NCI-H187 treated with DMSO at 0.1 percent for 48 hours (cell line): ENCODE measurements at places on chromosomes 2 and 18.

GRCh38 chr2:20141806-20142205 is 83.1 kb downstream of the SDC1 start:
- no peak for DNase-seq

GRCh38 chr2:54610700-54611099 is 112.8 kb upstream of the EML6 start:
- no peak for DNase-seq

DNA sequence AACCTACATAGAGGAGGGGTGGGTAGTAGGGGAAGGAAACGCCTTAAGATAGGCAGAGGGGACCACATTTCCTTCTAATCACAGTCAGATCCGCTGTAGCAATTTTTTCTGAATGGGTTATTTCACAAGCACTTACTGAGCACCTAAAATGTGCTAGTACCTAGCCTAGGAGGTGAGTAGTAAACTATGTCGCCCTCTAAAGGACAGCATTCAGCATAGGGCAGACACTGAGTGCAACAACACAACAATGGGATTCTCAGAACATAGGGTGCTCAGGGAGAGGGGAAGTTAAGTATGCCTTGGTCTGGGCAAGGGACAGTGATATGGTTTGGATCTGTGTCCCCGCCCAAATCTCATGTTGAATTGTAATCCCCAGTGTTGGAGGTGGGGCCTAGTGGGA is 166.1 kb upstream of the RAB6C start:
- DNase-seq: no peak

- no peak for DNase-seq
Observed at GRCh38 chr18:36322734-36323133, 25.2 kb downstream of the FHOD3 start.

DNA sequence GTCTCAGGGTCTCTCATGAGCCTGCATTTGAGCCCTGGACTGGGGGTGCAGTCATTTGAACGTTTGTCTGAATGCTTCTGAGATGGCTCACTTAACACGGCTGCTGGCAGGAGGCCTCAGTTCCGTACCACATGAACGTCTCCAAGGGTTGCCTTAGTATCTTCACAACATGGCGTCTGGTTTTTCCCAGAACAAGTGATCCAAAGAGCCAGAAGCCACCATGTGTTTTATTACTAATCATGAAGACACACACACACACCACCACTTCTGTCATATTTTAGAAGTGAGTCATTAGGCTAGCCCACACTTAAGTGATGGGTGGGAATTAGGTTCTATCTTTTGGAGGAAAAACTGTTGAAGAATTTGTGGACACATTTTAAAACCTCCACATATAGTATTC is 15.0 kb upstream of the MYO1B start:
- no peak for DNase-seq
